Femur (tissue), 1 donor: ENCODE measurements at places on chromosomes 1 and 21.

DNA sequence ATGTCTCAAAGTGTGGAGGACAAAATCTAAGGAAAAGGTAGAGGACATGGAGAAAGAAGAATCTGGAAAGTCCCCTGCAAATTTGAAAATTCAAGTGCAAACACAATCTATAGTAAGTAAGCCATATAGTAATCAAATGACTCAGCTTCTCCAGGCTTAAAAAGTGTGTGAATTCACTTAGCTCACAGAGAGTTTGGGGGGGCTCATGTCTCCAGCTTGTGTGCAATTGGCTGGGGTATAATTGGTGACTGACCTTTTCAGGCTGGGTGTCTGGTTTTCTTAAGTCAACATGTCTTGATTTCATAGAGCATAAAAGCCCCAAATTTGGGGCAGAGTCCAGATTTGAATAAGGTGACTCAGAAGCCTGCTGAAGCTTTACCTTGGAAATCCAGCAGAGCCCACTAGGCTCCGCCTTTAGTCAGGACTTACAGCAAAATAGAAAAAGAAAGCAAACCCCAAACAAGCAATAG lies 8.6 kb downstream of the CLDN14 start:
- DNase-seq: no peak

DNA sequence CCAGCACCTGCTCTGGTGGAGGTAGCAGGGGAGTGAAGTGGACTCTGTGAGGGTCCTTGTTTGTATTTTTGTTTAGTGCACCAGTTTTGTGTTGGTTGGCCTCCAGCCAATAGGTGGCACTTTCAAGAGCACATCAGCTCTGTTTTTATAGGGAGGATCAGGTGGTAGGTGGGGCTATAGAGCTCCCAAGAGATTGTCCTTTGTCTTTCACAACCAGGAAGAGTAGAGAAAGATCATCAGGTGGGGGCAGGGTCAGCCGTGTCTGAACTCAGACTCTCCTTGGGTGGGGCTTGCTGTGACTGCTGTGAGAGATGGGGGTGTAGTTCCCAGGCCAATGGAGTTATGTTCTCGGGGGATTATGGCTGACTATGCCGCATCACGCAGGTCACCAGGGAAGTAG lies 159.8 kb downstream of the ZNF326 start:
- no peak for DNase-seq

DNA sequence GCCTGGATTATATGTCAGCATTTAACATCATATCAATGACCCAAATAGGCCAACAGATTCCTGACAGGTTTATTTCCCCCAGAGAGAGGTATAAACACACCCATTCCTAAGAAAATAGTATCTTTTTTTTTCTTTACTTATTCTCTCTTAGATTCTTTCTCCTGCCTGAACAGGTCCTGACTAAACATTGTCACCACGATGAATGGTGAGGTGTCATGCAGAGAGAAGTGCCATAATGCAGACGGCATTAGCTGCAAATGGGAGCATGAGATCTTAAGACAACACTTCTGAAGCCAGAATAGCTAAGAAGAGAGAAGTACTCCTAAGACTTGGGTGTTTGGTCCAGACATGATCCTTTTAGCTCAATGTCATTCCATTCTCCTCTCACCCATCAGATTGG lies 131.3 kb downstream of the ZNF648 start:
- DNase-seq: no peak

- DNase-seq: no peak
Measured at GRCh38 chr1:201603613-201604232, 64.8 kb downstream of the NAV1 start.

- peak; percentile 78 for DNase-seq
Measured at GRCh38 chr1:84298328-84298683, 3.2 kb upstream of the SAMD13 start.

DNA sequence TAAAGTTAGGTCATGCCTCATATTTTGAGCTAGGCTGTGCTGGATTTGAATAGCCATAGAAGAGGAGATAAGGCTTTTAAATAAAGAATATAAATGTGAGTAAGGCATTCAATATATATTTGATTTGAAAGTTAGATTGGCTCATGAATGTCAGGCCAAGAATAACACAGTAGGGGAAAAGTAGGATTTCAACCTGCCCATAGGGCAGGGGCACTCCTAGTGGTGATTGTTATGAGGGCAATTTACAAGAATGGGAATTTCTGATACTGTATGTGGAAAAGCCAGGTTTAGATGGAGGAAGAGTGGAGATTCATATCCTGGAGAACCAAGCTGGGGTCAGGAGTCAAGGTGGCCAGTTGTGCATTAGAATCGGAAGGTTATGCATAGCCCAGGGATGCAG lies 74.9 kb downstream of the DNAH14 start:
- DNase-seq: no peak

DNA sequence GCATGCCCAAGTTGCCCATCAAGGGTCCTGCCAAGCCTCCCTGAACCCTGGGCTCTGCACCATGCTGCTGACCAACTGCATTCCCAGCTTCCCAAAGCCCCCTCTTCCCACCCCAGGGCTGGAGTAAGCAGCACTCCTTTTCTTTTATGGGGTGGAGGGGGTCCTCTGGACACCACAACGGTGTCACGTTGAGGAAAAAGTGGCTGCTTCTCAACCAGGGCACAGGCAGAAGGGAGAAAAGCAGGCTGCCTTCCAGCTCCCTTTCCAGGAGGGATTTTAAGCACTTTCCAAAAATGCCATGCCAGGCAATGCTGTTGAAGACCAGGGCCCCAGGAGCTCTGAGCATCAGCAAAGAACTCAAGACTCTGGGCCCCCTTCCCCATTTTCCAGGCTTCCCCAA lies 691 bp downstream of the RIMS3 start:
- DNase-seq: no peak

GRCh38 chr1:93504247-93505033 lies 56.5 kb downstream of the FNBP1L start:
- no peak for DNase-seq

DNA sequence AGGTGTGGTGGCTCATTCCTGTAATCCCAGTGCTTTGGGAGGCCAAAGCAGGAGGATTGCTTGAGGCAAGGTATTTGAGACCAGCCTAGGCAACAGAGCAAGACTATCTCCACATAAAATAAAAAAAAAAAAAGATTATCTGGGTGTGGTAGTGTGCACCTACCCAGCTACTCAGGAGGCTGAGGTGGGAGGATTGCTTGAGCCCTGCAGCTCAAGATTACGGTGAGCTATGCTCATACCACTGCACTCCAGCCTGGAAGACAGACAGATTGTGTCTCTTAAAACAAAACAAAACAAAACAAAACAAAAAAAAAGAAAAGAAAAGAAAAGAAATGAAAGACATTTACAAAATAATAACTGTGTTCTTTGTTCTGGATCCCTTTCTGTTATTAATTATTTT lies 6.1 kb upstream of the TLCD4 start:
- no peak for DNase-seq

- DNase-seq: no peak
Measured at GRCh38 chr1:2360588-2361364, 30.6 kb downstream of the MORN1 start.

- DNase-seq: no peak
Measured at GRCh38 chr1:207156826-207157225, 52.8 kb downstream of the C4BPA start.

DNA sequence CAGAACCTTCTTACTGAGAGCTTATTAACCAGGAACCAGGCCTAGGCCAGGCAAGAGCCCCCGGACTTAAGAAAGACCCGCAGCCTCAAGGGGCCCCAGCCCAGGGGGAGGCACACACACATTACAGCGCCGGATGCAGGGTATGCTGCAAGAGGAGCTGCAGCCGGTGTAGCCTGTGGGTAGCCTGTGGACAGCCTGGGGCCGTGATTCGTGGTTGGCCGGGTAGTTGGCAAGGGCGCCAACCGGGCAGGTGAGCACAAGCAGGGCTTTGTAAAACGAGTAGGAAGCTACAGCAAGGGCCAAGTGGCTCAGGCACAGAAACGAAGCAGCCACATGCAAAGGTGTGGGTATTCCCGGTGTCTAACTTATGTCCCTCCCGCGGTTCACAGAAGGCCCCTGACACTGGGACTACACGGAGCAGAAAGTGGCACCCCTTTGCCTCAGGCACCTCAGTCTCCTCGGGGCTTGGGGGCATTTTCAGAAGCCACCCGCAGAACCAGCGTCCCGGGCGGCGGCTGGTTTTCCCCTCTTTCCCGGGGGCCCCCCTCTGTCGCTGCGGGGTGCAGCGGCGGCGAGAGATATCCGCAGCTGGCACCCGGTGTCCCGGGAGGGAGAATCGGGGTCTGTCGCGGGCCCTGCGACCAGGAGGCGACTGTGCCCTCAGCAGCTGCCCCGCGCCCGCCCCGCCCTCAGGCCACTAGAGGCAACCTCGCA lies 40.8 kb downstream of the KIAA1614 start:
- DNase-seq: peak; percentile 72

DNA sequence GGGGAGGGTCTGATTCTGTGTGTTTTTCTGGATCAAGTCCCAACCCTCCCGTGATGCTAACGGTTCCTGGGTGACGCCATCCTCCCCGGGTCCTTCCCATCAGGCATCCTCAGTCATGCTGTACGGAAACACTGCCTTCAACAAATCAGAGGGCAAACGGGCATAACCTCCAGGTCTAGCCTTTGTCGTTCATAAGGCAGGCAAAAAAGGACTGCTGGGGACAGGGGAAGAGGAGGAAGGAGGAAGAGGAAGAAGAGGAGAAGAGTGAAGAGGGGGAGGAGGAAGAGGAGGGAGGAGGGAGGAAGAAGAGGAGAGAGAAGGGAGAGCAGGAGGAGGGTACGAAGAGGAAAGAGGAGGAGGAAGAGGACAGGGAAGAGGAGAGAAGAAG lies 84.4 kb downstream of the ITPKB start:
- no peak for DNase-seq

- DNase-seq: no peak
Measured at GRCh38 chr1:203126866-203127665, 460 bp upstream of the ADORA1 start.

DNA sequence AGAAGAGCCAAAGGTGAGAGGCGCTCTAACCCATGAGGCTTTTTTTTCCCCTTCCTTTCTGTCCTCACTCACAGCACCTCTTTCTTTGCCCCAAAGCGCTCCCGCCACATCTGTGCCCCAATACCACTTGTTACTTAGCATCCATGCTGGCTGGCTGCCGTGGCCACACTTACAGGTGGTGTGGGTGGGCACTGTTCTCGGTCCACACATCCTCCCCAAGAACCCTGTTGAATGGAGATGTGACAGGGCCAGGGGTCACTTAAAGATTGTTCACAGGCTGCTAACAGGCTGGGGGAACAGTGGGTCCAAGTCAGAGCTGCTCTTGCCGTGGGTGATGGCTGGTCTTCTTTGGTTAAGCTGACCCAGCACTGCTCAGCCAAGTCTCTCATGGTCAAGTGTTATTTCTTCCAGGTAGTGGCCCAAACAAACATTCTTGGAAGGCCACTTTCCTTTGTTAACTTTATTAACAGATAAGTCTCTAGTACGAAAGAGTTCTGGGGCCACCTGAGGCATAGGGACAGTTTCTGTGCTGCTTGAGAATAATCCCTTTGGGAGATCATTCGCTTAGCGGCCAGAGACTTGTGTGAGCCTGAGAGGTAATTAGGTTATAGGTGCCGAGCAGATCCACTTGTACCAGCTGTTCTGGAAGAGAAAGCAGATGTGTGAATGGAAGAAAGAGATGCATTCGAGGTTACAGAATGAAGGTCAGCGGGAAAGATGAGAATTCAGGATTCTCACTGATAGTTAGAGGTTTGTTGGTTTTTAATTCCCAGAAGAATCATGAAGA lies 62.6 kb upstream of the IRF2BP2 start:
- DNase-seq: no peak

DNA sequence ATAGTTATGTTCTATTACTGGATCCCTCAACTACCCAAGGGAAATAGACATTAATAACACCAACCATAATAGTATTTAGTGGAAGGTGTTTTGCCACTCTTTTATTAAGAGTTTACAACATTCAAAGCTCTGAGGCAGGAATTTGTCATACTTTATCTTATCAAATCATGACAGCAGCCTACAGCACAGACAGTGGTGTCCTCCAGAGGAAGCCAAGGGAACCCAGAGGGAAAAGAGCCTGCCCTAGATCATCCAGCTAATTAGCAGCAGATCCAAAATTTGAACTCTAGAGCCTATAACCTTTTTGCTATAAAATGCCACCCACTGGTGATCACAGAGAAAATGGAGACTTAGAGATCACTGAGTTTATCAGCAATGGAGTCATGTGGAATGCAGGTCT lies 18.2 kb downstream of the VAV3 start:
- no peak for DNase-seq

DNA sequence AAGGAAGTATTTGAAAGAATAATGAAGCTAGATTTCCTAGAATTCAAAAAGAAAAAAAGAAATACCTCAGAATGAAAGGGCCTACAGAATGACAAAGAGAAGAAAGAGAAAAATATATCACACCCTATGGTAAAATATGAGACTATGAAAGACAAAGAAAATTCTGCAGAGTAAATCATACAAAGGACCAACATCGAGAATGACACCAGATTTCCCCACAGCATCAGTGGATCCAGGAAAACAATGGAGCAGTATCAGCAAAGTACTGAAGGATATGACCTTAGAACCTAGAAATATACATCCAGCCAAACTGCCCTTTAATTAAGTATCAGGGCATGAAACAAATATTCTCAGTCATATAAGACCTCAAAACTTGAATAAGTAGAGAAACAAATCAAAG lies 21.2 kb upstream of the IFNAR2 start:
- no peak for DNase-seq

GRCh38 chr1:44485229-44485933 lies 80.3 kb downstream of the RNF220 start:
- DNase-seq: no peak

GRCh38 chr1:96515430-96515829 lies 206.2 kb upstream of the PTBP2 start:
- no peak for DNase-seq

- DNase-seq: no peak
Measured at GRCh38 chr1:24206516-24207394, 19.7 kb upstream of the IFNLR1 start.

DNA sequence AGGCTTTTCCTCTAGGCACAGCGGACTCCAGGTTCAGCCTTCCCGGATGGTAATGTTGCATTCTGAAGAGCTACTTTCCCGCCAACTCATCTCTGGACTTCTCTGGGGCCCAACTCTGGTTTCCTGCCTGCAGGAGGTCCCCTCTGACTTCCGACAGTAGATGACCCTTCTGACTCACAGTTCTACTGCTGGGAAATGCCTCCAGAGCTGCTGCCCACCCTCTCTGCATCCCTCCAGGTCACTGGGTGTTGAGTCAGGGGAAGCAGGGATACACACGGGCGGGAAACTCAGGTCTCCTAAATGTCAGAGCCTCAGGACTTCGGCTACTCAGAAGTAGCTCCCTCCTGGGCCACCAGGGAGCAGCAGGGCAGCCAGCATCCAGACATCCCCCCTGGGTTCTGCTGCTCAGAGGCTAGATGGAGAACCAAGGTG lies 2.1 kb upstream of the KIF21B start:
- DNase-seq: no peak
